ENCODE measurements at places on chromosomes 6 and 20.

GRCh38 chr6:35275744-35276260 lies 16.3 kb downstream of the ZNF76 start:
- DNase-seq: no peak

GRCh38 chr20:31661625-31662371 lies 24.1 kb downstream of the COX4I2 start:
- DNase-seq: peak; percentile 66

GRCh38 chr6:144223686-144224085 lies 61.4 kb upstream of the UTRN start:
- DNase-seq: no peak

DNA sequence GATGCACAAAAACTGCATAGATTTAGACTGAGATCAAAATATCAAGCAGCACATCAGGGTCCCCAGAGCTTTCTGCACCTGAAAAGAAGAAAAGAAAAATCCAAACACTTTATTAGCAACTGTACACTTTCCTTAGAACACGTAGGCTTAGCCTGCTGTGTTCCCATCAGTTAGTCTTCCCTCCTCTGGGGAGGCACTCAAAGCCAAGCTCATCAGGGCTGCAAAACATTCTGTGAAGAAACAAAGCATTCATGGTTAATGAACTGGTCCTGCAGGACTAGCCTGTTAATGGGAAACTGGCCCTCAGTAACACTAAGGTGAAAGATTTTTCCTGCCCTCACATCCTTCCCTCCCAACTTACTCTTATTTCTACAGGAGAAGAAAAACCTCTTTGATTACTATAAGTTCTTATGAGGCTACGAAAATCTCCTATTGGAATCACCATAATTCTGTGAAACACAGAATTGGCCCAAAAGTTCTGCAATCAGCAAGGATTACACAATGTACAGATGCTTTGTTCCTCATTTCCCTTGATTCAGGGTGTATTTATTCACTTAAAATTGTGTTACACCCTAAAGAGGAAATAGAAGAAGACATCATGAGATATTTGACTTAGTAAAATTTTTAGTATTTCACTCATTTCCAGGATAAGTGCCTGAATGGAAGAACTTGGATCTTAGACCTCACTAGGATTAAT lies 901.0 kb upstream of the MAP3K7 start:
- no peak for DNase-seq

DNA sequence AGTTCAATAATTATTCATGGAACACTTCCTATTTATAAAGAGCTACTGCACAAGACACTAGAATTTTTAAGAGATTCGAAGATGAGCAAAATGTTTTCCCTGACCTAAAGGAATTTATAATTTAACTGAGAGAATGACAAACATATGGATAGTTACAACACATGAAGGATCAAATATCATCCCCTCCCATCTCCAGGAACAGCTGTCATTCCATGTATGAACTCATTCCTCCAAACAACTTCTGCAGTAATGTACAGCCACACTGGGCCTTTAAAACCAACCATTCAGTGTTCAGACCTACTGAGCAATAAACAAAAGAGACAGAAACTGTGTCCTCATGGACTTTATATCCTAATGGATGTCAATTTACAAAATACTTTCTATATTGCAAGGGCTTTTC lies 87.8 kb downstream of the KIF16B start:
- no peak for DNase-seq

DNA sequence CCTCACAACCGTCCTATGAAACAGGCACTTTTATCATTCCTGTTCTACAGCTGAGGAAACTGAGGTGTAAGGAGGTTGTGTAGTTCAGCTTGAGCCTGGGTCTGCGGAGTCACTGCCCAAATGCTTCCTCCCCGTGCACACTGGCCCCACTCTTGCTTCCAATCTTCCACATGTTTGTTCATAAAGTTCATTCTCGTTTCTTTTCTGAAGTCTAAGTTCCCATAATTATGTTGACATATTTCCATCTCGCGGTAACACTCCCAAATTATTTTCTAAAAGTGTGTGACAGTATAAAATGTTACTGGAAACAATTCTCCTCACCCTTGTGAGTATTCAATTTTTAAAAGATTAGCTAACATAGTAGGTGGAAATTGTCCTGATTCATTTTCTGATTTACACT lies 106.9 kb downstream of the SLC22A3 start:
- DNase-seq: no peak

DNA sequence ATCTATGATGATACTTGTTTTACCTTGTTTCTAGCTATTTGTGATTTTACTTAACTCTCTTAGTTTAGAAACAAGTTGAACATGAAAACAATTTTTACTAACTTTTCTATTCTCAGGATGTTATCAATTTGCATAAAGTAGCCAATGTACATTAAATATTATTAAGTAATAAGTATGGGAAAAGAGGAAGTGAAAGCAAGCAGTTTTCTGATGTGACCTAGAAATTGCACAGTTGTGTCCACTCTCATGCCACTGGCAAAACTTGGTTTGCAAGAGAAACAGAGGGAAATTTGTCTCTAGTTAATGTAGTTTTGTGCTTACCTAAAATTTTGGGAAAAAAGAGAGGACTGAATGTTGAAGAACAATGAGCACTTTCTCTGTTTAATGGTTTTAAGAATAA lies 19.2 kb upstream of the TSPYL1 start:
- no peak for DNase-seq
